ENCODE measurements at places on chromosomes 5 and 9.

DNA sequence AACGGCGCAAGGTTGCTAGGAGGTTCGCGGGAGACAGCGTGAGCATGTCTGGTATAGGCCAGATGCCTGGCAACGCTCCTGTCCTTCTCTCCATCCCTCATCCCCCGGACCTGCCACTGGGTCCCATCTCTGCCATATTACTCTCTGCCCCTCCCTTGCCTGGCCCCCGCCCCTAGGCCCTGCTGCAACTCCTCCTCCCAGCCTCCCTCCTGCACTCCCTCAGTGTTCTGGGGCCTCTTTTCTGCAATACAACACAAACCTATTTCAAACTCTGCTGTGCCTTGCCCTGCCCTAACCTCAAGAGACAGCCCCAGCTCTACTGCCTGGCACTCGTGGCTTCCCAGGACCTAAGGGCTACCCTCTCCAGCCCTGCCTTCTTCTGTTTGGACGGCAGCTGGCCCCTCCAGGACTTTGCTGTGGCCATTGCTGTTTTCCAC, 8.9 kb upstream of the DBN1 start:
- DNase-seq, result no peak

DNA sequence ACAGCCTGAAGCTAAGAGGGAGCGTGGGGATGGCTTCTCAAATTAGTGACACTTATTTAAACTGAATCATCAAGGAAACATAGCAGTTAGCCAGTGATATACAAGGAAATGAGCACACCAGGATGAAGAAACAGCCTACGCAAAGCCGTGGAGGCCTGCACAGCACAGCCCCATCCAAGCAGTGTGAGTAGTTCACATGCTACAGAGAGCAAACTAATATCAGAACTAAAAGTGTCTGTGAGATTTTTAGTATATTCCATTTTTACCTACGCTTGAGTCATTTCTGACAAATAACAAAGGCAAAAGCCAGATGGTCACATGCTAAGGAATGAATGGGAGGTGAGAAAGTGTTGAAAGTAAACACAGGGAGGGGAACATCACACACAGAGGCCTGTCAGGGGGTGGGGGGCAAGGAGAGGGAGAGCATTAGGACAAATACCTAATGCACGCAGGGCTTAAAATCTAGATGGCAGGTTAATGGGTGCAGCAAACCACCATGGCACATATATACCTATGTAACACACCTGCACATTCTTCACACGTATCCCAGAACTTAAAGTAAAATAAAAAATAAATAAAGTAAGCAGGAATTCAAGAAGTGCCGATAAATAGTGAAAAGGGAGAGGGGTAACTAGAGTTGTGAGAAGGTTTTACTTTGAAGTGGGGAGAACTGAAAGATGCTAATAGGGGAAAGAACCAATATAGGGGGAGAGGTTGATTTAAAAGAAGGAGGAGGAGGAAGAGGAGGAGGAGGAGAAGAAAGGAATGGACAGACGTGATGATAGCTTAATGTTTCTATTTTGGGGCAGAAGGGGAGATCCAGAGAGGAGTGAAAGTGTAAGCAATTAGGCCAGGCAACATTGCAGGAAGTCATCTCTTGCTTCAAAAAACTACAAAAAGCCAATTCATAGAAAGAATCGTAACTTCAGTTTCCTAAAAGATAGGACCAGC, 100.9 kb upstream of the PTGER4 start:
- DNase-seq, result peak; percentile 72

DNA sequence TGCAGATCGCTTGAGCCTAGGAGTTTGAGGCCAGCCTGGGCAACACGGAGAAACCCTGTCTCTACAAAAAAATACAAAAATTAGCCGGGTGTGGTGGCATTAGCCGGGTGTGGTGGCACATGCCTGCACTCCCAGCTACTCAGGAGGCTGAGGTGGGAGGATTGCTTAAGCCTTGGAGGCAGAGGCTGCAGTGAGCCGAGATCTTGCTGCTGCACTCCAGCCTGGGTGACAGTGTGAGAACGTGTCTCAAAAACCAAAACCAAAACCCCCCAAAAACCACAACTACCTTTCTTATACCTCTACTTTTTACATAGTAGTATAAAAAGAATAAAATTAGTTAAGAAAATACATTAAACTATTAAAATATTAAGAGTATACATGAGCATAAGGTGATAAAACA, 121.2 kb downstream of the RAPGEF6 start:
- no peak for DNase-seq

- no peak for DNase-seq
Observed at GRCh38 chr9:98214811-98215210, 22.4 kb upstream of the CORO2A start.

- no peak for DNase-seq
Observed at GRCh38 chr9:130770679-130771442, 64.2 kb upstream of the ABL1 start.

DNA sequence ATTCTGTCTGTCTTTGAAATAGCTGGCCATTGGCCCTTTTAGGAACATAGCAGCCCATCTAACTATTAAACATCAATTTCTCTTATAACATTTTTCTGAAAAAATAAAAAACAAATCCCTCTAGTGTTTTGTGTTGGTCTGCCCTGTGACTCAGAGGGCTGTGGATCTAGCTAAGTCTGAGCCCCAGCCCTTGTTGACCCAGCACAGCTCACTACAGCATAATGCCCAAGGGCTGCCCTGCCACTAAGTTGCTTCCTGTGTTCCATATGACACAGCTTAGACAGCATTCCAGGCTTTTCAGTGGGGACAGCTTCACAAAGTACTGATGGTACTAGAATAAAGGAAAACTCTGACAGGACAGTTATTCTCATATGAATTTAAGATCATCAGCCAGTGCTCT, 136.0 kb downstream of the SCAMP1 start:
- no peak for DNase-seq

DNA sequence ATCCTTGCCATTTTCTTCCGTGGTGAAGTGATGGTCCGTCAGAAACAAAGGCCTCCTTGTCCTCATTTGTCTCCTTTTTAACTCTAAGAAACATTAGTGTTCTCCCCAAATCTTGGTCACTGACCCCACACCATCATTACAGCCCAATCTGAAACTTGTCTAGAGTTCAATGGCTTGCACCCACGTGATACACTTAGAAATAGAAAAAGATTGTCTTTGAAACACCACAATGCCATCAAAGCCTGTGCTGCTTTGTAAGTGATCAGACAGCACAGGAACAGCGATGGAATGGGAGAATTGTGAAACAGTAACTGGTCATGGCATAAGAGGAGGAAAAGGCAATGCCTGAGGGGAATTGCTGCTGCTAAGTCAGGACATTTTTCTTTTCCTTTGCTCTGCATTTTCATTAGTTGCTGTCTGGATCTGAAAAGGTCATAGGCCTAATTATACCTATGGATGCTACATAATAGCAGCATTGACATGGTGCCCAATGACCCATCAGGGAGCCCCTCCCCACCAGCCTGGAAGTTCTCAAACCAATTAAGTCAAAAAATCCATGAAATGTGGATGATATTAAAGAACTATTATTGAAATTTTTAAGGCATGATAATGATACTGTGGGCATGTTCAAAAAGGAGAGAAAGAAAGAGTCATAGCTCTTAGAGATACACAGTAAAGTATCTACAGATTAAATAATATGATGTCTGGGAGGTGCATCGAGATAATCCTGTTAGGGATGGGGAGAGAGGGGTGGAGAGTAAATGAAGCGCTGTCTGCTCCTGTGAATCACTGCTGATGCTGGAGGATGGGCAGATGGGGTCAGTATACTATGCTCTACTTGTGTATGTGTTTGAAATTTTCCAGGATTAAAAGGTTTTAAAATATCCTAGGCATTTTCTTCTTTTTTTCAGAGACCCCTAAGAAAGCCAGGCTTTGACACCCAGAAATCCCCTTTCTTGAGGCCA, 83.6 kb downstream of the ENC1 start:
- DNase-seq, result no peak

DNA sequence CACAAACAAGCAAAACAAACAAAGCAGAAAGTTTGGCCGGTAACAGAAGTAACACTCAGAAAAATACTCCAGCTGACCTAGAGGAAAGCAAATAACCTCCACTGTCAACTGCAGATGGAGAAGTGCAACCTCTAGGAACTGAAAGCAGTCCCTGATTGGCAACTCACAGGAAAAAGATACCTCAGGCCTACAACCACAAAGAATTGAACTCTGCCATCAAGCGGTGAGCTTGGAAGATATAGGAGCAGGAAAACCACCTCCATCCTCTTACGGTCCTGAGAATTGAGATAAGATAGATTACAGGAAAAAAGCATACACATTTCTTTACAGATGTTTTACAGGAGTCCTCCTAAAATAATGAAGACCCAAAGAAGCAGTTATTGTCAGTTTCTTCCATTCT, 184.5 kb downstream of the PDZD2 start:
- DNase-seq, result no peak

GRCh38 chr5:143229426-143229895, 174.0 kb downstream of the NR3C1 start:
- peak; percentile 62 for DNase-seq

DNA sequence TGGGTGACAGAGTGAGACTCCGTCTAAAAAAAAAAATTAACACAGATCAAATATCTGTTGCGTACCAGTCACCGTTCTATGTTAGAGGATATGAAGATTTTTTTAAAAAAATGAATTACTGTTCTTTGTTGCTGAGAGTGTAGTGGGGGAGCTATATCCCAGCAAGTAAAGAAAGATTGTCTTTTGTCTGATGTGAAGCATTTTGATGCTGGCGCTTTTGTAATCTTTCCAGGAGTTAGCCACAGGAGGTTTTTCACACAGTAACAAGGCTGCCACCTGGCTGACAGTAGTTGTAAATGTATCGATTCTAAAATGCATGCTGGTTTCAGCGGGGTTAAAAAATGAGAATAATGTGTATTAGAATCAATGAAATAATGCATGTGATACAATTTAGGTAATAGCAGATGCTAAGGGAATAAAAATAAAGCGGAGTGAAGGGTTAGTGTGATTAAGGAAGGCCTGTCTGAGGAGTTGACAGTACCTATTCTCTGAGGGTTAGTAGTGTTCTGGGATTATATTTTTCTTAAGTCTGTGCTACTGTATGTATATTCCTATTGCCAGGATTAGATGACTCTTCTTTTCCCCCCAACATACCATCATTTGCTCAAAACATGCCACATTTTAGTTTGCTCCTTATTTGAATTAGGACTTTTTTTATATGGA, 3.4 kb downstream of the LMNB1 start:
- DNase-seq, result no peak

DNA sequence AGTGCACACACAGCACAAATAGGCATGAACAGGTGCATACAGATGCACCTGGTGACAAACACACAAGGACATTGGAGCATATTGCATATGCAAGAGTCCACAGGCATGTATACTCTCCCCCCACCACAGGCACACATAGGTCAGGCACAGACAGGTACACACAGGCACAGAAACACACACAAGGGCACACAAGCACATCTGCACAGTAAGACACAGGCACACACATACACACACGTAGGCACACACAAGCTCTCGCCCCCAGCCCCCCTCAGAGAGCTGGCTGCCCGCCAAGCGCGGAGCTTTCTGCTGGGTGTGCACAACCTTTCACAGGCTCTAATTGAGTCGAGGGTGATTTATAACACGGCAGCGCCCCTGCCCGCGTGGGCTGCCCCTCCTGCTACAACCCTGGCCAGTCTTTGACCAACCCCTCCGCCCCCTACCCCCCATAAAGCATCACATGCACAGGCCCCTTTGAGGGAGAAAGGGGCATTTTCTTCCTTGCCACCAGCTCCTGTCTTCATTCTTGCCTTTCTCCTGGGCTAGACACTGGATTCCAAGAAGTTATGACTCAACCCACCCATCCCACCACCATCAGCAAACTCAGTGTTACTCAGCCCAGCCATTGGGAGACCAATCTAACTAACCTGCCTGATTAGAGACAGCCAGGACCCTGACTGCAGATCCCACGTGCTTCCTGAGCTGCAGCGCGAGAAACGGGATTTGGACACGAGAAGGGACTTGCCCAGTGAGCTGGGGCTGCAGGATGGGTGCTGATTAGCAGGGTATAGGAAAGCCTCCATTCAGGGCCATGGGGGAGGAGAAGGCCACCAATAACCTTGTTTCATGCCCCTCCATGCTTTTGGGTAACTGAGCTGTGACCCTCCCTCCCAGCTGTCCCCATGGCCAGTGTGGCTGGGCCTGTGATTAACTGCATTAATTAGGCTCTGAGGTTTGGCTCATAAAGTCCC, 42.8 kb upstream of the PSD2 start:
- no peak for DNase-seq

GRCh38 chr5:107248066-107248695, 422.6 kb downstream of the EFNA5 start:
- peak; percentile 59 for DNase-seq

GRCh38 chr9:6877671-6878161, 119.9 kb downstream of the KDM4C start:
- DNase-seq, result no peak

GRCh38 chr9:134297083-134297410, 29.2 kb upstream of the RXRA start:
- DNase-seq, result no peak

DNA sequence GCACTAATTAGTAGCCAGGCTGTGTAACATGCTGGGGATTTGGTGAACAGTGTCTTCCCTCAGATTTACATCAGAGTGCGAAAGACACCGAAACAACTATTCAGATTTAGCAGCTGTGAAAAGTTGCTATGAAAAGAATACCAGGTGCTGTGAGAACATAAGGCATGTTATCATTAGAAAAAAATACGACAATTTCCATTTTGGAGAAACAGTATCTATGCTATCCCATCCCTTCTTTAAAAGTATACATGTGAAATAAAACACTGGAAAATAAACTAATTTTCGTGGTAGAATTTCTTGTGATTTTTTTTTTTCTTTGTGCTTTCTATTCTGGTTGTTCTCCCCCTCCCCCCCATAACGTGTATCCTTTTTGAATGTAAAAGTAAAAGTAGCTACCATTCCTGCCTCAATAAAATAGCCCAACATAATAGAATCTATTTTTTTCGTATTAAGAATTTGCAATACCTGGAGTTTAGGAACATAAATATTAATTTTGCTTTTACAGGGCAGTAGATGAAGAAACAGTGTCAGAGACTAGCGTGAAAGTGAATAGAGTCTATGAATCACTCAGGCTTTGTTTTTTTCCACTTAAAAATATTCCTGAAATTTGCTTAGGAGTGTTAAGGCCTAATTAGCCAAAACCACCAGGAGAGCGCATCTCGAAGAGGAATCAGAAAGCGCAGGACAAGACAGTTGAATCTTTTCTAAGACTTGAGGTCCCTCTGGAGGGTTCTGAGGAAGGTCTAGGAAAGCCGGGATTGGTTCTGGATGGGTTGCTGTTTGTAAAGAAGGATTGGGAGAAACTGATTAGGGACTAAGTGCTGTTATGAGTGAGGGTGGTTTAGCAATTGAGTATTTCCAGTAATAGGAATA, 813 bp upstream of the SLU7 start:
- no peak for DNase-seq

Data from activated CD8-positive, alpha-beta memory T cell treated with anti-CD3 and anti-CD28 coated beads for 24 hours (primary cell).